HCT116 (cell line): ENCODE measurements at places on chromosomes 11 and 22.

DNA sequence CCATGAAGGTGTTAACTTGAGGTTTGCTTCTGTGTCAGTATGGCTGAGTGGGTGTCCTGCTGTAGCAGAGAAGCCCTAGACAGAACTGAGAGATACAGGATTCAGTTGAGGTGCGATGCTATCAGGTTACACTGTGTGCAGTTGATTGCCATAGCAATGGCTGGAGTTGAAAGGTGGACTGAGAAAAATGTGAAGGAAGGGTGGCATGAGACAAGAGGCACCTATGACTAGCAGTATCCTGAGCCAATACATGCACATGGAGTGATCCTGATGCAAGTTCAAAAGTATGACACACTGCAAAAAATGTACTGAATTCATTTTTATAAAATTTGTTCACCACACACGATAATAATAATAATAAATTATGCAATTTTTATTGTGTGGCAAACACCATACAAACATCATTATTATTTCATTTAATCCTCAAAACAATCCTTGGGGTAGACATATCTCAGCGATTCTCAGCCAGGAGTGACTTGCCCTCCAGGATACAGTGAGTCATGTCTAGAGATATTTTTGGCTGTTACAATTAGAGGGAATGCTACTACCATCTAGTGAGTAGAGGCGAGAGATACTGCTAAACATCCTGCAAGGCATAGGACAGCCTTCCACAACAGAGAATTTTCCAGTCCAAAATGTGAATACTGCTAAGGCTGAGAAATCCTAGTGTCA lies 3.9 kb upstream of the PIWIL4 start:
- no peak for DNase-seq

- DNase-seq: no peak
These were observed 15.1 kb downstream of the EIF4G2 start for GRCh38 chr11:10793470-10794255.

DNA sequence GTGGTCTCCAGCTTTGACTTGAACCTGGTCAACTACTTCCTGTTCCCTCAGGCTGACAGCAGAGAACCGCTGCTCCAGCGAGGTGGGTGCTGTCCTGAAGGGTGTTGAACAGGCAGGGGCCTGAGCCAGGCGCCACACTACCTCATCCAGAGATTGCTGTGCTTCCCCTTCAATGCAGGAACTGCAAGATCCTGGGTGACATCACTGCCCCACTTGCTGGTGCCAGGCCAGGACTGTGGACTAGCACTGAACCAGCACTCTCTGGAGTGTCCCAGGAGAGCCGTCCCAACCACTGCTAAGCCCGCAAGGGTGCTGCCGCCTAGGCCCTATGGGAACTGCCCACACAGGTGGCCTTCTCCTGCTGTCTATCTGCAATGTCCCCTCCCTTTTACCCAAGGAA lies 51.7 kb downstream of the GAB4 start:
- DNase-seq: no peak

DNA sequence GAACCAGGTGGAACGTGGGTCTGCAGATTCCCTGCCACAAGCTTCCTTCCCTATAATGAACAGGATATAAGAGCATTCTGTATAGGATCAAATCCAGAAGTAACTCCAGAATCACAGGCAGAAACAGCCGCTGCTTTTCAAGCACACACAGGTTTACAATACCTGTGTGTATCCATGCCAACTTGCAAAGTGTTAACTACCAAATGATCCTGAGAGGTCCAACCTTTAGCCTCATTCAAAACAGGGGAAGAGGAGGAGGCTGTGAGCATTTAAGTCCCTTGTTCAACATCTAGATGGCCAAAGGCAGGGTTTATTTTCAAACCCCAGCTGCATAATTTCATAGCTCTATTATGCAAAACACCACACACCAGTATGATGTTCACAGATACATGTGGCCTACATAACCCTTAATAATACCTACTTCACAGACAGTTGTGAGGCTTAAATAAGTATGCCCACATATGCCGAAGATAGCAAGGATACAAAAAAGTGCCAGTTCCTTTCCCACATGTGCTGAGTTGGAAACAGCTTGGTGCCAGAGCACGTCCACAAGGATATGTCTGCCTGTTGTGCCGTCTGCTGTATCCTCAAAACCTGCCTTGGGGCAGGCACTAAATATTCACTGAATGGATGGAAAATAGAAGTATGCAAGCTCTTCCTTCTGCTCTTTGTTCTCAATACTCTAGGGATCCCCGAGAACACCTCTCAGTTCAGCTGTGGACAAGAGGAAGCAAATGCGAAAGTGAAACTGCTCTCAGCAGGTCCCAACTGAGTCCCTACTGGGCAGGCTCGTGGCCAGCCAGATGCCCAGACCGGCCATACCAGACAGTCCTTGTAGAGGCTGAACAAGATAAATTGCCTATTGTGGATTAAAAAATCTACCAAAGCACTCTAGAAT lies 66.8 kb downstream of the LARGE1 start:
- DNase-seq: no peak

DNA sequence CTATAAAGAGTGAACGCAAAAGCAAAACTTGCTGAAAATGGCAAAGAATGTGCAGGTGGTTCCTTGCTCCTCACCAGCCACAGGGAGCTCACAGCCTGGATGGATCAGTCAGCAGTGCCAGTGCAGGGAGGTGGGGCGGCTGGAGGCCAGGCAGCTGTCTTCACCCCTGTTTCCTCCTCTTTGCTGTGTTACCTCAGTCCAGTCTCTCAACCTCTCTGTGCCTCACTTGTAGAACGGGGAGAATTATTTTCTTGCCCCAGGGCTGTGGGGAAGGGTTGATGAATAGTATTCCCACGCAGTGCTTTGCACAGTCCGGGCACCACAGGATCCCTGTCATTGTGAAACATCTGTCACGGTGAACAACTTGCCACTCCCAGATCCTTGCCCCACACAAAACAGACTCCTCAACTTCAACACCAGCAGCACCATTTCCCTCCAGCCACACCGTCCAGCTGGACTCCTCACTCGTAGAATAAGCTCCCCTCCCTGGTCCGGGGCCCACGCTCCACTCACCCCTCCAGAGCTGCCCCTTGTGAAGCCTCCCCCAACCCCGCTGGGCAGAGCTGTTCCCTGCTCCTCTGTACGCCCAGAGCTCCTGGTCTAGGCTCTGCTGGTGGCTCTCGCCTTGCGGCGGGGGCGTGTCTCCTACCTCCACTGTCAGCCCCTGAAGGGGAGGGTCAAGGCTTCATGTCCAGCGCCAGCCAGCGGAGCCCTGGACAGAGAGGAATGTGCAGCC lies 27.7 kb downstream of the MPPED1 start:
- no peak for DNase-seq
